Activated naive CD8-positive, alpha-beta T cell treated with anti-CD3 and anti-CD28 coated beads, Interleukin-2, amount 10 ng/mL, durations not matched to agents 7 days and 5 days (primary cell): ENCODE measurements at places on chromosomes 4 and X. TPM values are rescaled to one million over a fixed set of nuclear protein-coding genes. Genes with fewer than 3 reads are reported as not detected.

Gene HS3ST1
- total RNA-seq = 0.06 TPM

Gene FOXR2
- not detected for total RNA-seq

Gene TEC
- total RNA-seq = 4.2 TPM

Gene DBET
- total RNA-seq = not detected

Gene MMRN1
- total RNA-seq = 0.28 TPM

Gene USP51
- total RNA-seq = 2.0 TPM

Gene DIPK2B
- total RNA-seq = not detected

Gene VBP1
- total RNA-seq = 49.2 TPM

Gene TRIM60
- total RNA-seq = not detected

Gene VCX3A
- not detected for total RNA-seq

Gene CENPI
- total RNA-seq = 21.4 TPM

Gene IL1RAPL1
- total RNA-seq = not detected

Gene SPANXN4
- not detected for total RNA-seq

Gene ZNF157
- 0.83 TPM for total RNA-seq

Gene RBM46
- not detected for total RNA-seq

Gene SORCS2
- not detected for total RNA-seq

Gene FHDC1
- 0.22 TPM for total RNA-seq

Gene HSD17B13
- total RNA-seq = 0.44 TPM

Gene IL3RA
- 0.77 TPM for total RNA-seq

Gene GC
- total RNA-seq = not detected

Gene BTK
- total RNA-seq = 0.48 TPM

Gene TRAM1L1
- not detected for total RNA-seq

Gene CPE
- total RNA-seq = not detected

Gene TMPRSS11F
- not detected for total RNA-seq

Gene AKAP4
- total RNA-seq = not detected

Gene OPN1MW3
- not detected for total RNA-seq

Gene RAB39B
- total RNA-seq = 9.4 TPM
